Activated naive CD8-positive, alpha-beta T cell treated with anti-CD3 and anti-CD28 coated beads, Interleukin-2, amount 10 ng/mL, durations not matched to agents 7 days and 5 days (primary cell): ENCODE measurements at places on chromosomes 4 and X. TPM values are rescaled to one million over a fixed set of nuclear protein-coding genes. Genes with fewer than 3 reads are reported as not detected.

DNA sequence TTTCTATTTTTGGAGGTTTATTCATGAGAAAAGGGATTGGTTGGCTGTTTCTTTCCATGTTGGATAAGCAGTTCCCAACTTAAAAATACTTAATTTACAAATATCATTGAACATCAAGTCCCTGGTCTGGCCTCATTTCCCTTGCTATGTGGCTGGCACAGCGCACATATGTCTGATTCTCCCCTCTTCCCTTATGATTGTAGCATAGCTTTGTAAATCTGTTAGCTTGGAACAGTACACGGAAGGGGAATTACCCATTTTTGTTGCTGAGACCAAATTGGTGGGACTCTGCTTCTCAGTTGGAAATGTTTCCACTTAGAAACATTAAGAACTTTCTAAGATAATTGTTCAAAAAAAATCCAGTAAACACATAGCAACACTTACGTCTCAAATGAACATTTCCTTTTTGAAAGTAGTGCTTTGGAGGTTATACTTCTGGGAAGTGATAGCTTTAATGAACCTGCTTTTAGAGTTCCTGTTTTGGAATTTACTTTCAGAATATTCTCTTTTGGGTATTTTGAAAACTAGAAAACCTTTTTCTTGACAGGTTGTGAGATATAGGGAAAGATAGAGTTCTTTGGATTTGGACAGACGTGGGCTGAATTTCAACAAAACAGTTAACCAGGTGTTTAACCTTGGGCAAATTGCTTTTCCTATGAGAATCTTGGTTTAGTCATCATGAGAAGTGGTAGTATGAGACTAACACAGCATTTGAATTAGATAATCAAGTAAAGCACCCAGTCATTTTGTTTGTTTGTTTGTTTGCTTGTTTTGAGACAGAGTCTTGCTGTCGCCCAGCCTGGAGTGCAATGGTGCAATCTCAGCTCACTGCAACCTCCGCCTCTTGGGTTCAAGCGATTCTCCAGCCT lies 47.3 kb downstream of the STIM2 start:
- peaks cover 49% of the 10 kb centered on the region for H3K4me1 ChIP-seq
- H3K36me3 ChIP-seq, result peaks cover 13% of the 10 kb centered on the region
- H3K27me3 ChIP-seq, result no peaks in the 10 kb centered on the region
- peak overlapping the region; percentile 17 for H3K27ac ChIP-seq
- DNase-seq, result no peak
- H3K4me3 ChIP-seq, result peak overlapping the region; percentile 29

The SHISA3 gene
- 0.64 TPM for total RNA-seq

DNA sequence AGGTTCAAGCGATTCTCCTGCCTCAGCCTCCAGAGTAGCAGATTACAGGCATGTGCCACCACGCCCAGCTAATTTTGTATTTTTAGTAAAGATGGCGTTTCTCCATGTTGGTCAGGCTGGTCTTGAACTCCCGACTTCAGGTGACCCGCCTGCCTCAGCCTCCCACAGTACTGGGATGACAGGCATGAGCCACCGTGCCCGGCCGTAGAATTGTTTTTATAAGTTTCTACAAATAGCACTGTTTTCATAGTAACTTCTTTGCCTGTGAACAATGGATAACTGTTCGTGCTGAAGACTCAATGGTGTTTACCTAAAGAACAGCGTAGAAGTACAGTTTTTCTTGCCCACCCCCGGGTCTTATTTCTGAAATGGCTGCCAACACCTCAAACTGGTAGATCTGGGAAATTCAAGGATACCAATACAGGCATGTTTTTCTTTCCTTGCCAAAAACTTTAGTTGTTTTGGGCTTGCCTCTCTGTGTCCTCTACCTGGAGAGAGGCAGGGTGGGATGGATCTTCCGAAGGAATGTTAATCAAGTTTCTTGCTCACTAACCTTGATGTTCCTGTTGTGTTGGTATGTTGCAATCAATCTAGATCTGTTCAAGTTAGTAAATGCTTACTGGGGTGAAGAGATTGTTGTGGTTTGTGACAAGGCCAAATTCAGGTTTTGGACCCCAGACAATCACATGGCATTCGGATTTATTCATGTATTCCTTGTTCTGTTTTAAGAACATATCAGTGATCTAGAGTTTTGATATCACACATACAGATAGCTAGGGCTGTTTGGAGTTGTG lies 2.8 kb upstream of the RUFY3 start:
- H3K36me3 ChIP-seq, result peaks cover 3% of the 10 kb centered on the region
- no peak for DNase-seq
- H3K4me3 ChIP-seq, result no peak overlapping the region
- no peak overlapping the region for H3K27ac ChIP-seq
- H3K4me1 ChIP-seq, result peaks cover 26% of the 10 kb centered on the region
- no peaks in the 10 kb centered on the region for H3K27me3 ChIP-seq

- H3K36me3 ChIP-seq, result peaks cover 65% of the 10 kb centered on the region
- H3K4me3 ChIP-seq, result no peak overlapping the region
- peaks cover 41% of the 10 kb centered on the region for H3K4me1 ChIP-seq
- H3K27me3 ChIP-seq, result no peaks in the 10 kb centered on the region
- no peak for DNase-seq
These were observed 6.6 kb downstream of the PPM1K start for GRCh38 chr4:88277711-88278225.

DNA sequence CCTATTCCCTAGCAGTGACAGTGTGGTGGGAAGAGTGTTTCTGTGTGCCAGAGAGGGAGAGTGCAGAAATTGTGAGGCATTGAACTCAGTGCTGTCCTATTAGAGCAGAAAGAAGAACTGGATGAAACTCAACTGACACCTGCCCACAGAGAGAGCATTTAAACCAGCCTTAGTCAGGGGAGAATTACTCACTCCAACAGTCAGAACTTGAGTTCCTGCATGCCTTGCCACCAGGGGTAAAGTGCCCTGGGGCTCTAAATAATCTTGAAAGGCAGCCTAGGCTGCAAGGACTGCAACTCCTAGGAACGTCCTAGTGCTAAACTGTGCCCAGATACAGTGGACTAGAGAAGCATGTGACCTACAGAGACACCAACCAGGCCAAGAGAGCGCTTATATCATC lies 12.8 kb downstream of the CYSLTR1 start:
- H3K36me3 ChIP-seq, result peaks cover 9% of the 10 kb centered on the region
- no peak overlapping the region for H3K27ac ChIP-seq
- DNase-seq, result no peak
- H3K4me1 ChIP-seq, result peaks cover 16% of the 10 kb centered on the region
- no peaks in the 10 kb centered on the region for H3K27me3 ChIP-seq
- H3K4me3 ChIP-seq, result no peak overlapping the region

GRCh38 chrX:10047133-10047532 lies 80.0 kb downstream of the CLDN34 start:
- no peaks in the 10 kb centered on the region for H3K27me3 ChIP-seq
- DNase-seq, result no peak
- no peak overlapping the region for H3K4me3 ChIP-seq

The LUZP4 gene
- total RNA-seq, result not detected

The CYTL1 gene
- not detected for total RNA-seq

DNA sequence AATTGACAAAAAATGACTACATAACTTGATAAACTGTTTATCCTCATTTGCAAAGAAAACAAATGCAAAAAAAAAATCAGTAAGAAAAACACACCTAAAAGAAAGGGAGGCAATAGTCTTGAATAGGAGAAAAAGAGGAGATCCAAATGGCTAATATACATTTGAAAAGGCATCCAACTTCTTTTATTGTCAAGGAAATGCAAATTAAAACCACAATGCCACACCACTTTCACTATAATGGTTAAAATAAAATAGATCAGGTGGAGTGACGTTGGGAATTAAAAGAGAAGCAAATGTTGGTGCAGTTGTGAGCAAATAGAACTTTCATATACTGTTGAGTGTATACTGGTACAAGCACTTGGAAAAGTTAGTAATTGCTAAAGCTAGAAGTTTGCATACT lies 3.6 kb downstream of the DCAF4L1 start:
- no peak overlapping the region for H3K27ac ChIP-seq
- no peaks in the 10 kb centered on the region for H3K27me3 ChIP-seq
- H3K4me1 ChIP-seq, result peaks cover 9% of the 10 kb centered on the region
- no peaks in the 10 kb centered on the region for H3K36me3 ChIP-seq
- no peak overlapping the region for H3K4me3 ChIP-seq
- DNase-seq, result no peak

The VEGFD gene
- total RNA-seq, result not detected

GRCh38 chrX:10157543-10157942 lies 768 bp downstream of the CLCN4 start:
- no peak for DNase-seq
- no peaks in the 10 kb centered on the region for H3K36me3 ChIP-seq

DNA sequence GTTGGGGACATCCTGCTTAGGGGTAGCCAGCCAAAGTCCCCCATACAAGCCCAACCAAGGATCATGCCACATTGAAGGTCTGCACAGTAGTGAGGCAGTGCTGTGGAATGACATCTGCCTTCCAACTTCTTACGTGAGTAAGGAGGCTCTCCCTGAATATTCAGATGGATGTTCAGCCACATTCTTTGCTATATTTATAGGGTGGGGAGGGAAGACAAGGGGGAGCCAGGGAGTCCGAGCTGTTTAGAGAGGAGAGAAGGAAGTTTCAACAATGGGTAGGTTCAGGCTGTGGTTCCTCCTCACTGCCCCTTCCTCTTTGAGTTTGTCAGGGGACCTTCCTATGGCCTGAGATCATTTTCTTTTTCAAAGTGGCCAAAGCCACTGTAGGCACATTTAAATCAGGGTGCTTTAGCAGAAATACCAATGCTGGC lies 29.8 kb downstream of the MSN start:
- no peaks in the 10 kb centered on the region for H3K27me3 ChIP-seq
- peaks cover 70% of the 10 kb centered on the region for H3K4me1 ChIP-seq
- peaks cover 19% of the 10 kb centered on the region for H3K36me3 ChIP-seq
- peak overlapping the region; percentile 88 for H3K4me3 ChIP-seq
- H3K27ac ChIP-seq, result peak overlapping the region; percentile 95
- no peak for DNase-seq

GRCh38 chr4:151946718-151947117 lies 185.9 kb upstream of the GATB start:
- no peaks in the 10 kb centered on the region for H3K27me3 ChIP-seq
- H3K27ac ChIP-seq, result no peak overlapping the region
- no peak for DNase-seq
- H3K4me3 ChIP-seq, result no peak overlapping the region
- peaks cover 11% of the 10 kb centered on the region for H3K36me3 ChIP-seq
- no peaks in the 10 kb centered on the region for H3K4me1 ChIP-seq
